ENCODE measurements at places on chromosomes 3 and 15.

- DNase-seq: no peak
These were observed 819.3 kb downstream of the ROBO2 start for GRCh38 chr3:77859156-77859555.

DNA sequence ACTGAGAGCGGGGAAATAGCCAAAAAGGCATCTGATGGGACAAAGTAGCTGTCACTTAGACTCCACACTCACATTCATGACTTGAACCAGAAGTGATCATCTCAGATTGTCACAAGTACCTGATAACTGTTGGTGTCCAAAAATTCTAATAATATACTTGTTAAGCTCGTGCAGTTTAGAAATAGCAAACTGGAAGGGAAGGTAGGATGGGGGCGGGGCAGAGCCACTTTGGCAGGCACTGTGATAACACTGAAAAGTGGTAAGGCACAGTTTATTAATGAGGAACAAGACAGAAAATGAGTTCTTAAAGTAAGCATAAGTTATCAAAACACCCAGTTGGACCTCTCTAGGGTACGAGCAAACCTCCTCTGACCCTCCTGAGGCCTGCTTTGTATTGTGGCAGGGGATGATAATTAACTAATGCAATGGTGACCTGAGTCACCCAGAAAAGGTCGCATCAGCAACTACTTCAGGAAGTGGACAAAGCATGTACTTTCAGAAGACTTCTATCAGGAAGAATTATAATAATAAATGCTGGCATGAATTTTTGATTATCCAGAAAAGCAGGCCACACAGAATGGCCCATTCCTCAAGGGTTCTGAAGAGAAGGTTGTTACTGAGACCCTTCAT is 54.4 kb downstream of the ADCY5 start:
- DNase-seq: no peak

- no peak for DNase-seq
These were observed 102.9 kb upstream of the CHRM5 start for GRCh38 chr15:33865416-33865815.

- DNase-seq: no peak
These were observed 102.5 kb downstream of the PDCD6IP start for GRCh38 chr3:33900809-33901505.

DNA sequence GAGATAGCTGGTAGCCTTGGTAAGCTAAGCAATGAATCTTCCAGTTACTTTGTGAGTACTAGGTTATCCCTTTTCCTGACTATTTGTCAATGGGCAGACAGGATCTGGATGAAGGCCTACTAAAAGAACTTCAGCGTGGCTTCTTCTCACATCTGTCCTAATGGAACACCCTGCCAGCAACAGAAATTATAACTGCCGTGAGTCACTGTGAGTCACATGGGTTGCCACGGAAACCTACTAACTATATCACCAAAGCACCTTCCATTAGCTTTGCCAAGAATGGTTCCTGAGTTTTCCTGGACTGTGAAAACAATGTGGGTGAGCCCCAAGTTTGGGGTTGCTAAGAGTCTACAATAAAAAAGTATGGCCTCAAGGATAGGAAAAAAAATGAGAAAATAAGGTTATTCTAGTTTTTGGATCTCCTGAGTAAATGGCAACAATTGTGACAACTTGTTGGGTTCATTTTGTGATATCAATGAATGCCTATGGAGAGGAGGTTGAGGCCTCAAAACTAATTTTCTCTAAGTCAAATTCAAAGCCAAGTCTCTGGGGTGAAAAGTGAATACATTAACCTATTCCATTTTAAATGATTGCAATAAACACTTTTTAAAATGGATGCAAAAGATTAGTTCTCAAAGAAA is 195.1 kb upstream of the ICE2 start:
- no peak for DNase-seq

DNA sequence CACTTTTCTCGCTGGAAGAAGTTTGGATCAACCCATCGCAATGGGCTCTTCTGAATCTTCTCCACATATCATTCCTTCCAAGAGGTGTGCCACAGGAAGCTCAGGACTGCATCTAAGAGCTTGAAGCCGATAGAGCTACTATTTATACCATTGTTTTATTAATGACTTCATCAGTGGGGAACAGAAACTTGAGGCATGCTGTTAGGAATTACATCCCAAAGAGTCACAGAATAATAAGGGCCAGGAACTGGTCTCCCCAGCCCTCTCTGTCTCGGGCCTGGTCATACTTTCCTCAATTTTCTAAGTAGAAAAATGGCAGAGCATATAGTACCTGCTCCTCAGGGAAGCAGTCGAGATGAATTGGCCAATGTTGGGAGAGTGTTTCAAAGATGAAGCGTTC is 16.9 kb upstream of the C15orf61 start:
- no peak for DNase-seq

- no peak for DNase-seq
These were observed 146.6 kb downstream of the TBL1XR1 start for GRCh38 chr3:177050501-177051237.

- DNase-seq: no peak
These were observed 42.4 kb downstream of the C3orf20 start for GRCh38 chr3:14717307-14717706.

DNA sequence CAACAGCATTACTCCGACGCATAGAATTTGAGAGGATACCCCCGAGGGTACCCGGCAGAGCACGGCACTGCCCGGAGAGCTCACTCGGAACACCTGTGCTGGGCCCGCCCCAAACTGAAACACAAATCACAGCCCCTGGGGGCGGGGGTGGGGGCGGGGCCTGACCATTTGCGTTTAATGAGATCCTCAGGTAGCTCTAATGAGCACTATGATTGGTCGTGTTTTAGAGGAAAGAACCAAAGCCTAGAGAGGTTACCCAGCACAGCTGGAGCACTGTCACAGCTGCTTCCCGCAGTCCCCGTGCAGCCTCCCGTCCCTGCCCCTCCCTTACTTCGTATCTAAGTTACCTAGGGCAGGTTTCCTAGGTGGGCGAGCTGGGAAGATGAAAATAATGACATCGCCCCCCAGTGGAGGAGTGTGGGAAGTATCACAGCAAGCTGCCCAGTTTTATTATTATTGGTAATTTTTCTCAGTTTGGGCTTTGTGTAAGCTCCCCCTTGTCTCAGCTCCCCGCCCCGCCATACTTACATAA is 187.1 kb downstream of the PDE8A start:
- peak; percentile 15 for DNase-seq

DNA sequence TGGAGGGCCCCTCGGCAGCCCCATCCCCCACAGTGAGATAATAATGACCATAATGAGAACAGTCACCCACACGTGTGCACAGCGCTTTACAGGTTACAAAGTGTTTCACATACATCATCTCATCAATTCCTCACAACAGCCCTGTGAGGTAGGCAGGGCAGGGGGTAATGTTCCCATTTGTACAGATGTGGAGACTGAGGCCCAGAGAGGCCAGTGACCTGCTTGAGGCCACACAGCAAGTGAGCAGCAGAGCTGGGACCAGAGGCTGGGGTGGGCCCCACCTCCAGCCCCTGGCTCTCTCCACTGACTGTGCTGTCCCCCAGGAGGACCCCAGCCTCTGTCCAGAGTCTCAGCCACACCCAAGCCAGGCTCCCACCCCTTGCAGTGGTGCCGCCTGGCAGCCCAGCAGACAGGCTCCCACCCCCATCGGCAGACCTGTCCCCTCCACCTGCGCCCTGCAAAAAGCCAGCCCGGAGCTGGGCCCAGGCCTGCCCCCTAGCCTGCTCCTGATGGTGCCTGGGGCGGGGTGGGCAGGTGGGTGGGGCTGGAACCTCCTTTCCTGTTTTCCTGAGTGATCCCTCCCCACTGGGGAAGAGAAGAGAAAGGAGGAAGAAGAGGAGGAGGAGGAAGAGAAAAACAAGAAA is 19.6 kb downstream of the LINGO1 start:
- DNase-seq: no peak

DNA sequence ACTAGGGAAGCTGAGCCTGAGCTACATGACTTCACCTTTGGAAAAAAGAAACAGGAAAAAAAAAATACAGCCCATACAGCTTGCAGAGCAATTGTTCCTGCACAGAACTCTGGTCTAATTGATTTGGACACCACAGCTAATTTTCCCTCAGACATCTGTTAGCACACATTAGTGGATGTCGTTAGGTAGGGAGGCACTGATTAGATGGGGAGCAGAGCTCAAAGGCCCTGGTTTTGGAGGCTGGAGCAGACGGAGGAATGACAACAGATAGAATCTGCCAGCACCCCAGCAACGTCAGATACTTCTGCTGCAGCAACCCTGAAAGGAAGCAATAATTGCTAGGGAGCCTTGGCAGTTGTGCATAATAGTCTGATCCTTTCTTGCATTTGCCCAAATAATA is 398.9 kb downstream of the LSAMP start:
- DNase-seq: no peak
